ENCODE measurements at places on chromosomes 2 and 18.

DNA sequence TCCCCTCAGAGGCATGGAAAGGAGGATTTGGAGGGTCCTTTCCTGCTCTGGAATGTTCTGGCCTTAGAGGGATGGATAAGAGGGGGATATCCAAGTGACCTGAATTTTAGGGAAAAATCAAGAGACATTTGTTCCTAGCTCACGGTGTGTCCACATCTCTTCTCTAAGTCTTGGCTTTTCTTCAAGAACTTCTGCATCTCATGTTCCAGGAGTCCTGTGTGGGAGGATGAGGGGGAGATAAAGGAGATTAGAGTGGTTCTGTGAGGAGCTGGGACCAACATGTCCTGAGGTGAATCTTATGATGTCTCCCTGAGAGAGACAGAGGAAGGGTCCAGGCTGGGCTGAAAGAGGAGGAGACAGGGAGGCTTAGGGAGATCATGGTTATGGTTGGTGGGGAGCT lies 11.7 kb downstream of the EMX1 start:
- no peak for DNase-seq

GRCh38 chr2:10923008-10923375 lies 11.3 kb downstream of the KCNF1 start:
- DNase-seq, result no peak

GRCh38 chr2:96505231-96505889 lies at the start of gene NEURL3:
Gene NEURL3, minus strand, starts transcription at chr2:96505357. Its CDS starts 71 bp downstream, at chr2:96505286.
- no peak for DNase-seq

- DNase-seq, result no peak
Observed at GRCh38 chr2:71451705-71452104, 1.7 kb upstream of the DYSF start.

GRCh38 chr18:78901923-78902794 lies 77.5 kb upstream of the SALL3 start:
- peak; percentile 63 for DNase-seq

- no peak for DNase-seq
Observed at GRCh38 chr2:224893848-224894247, 148.4 kb downstream of the DOCK10 start.

DNA sequence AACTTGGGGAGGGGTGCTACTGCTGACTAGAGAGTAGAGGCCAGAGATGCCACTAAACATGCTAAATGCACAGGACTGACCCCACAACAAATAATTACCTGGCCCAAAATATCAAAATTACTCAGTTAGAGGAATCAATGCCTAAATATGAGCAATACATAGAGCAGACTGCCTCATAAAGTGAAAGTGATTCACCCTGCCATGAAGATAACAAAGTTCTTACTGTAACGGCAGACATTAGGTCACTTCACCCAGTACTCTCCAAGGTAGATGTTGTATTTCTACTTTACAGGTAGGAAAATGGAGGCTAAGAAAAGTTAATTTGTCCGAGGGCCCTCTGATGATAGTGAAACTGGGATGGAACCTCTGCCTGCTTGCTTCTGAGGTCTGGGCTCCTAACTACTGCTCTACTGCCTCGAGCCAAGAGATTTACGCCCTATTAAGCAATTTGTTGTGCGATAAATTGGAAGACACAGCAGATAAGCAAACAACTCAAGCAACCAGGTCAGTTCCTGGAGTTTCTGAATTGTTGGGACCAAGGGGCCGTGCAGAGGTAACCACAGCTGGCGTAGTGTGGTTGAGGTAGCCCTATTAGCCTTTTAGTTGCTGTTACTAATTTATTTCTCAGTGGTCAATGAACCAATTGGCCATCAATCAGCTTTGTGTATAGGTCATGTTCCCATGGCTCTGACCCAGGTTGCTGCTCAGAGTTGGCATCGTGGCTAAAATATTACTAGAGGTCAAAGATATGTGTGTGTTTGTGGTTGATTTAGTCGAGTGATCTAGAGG lies 4.8 kb downstream of the DHRS9 start:
- no peak for DNase-seq

DNA sequence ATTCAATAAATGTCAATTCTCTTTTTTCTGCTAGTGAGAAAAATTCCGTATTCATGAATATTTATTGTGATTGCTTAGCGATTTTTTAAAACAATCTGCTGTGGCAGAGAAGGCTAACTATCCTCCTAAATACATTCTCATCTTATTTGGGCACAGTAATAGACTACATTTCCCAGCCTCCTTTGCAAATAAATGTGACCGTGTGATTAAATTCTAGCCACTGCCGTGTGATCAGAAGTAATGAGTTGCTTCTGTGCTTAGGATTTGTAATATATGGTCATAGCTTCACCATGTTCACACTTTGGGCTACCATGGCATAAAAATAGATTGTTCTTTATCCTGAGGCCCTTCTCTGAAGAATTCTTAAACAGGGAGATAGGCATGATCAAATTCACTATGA lies 179.6 kb downstream of the FAM124B start:
- DNase-seq, result no peak

DNA sequence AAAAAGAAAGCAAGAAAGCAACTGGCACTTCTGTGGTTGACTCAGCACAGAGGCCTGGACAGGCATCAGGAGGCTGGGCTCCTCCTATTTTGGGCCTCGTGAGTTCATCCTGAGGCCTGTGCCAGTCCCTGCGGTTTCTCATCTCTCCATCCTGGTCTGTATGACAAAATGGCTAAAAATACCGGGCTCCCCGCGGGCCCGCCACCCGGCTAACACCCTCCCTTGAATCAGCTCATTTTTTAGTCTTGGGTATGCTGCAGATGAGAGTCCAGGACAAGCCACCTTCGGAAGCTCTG lies 62.3 kb upstream of the YWHAQ start:
- DNase-seq, result no peak

GRCh38 chr2:220198896-220199295 lies 571.5 kb downstream of the SLC4A3 start:
- DNase-seq, result no peak

DNA sequence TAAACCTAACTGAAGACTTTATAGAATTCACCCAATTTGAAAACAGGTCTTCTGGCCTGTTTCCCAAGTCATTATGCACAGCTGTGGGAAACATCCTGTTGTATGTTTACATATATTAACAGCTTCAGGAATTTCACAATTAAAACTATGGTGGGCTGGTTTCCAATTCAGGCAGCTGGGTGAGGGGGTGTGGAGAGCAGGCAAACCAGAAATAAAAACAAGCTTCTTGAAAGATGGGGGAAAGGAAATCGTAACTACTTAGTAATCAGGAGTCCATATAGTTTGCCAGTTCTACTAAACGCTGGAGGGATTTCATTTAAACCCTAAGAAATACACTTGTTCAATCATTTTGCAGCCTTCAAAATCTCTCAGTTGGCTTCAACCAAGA lies 22.8 kb downstream of the ATP8B1 start:
- DNase-seq, result no peak

GRCh38 chr2:88016960-88017779 lies 823 bp upstream of the RNU2-63P start:
- DNase-seq, result no peak

GRCh38 chr2:8076448-8077342 lies 605.2 kb upstream of the ID2 start:
- DNase-seq, result no peak

DNA sequence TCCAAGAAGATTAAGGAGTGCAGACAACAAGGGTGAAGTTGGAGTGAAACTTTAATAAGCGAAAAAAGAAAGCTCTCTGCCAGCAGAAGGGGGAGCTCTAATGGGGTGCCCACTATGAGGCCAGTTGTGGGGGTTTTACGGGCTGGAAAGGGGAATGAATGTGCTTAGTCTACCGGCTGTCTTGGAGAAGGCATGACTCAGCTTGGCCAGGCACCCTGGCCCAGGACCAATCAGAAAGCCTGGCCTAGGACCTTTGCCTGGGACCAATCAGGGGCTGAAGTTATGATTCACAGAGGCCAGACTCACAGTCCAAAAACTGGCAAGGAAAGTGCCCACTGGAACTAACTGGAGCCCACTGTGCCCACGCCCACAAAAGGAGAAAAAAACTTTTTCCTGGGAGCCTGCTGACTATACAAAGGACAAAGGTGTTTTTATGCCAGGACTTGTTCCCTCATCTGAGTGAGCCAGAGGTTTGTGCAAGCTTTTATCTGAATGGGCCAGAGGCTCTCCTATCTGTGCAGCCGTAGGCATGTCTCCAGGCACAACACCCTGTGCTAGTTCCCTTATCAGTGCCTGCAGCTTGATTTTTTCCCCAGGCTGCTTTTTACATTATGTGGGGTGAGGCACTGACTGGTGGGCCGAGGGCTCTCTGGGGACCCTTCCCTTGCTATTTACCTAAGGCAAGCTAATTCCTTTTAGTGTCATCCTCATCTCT lies 18.6 kb downstream of the CMPK2 start:
- DNase-seq, result no peak

GRCh38 chr2:144520756-144521487 lies 1.0 kb upstream of the ZEB2 start:
- DNase-seq, result no peak

DNA sequence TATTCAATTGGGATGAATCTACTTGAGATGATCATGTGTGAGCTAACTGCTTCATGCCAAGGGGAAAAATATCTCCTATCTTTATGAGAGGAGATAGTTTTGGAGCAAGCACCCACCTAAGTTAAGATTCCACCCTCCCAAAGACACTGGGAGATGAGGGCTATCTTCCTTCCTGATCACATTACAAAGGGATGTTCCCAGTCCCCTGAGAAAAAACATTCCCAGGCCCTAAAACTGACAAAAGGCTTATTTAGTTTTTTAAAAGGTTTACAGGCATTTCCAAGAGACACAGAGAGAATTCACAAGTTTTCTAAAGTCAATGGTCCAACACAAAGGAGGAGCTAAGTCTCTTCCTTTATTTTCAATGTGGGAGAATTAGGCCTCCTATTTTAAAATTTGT lies 401.5 kb downstream of the FBXO15 start:
- DNase-seq, result no peak

DNA sequence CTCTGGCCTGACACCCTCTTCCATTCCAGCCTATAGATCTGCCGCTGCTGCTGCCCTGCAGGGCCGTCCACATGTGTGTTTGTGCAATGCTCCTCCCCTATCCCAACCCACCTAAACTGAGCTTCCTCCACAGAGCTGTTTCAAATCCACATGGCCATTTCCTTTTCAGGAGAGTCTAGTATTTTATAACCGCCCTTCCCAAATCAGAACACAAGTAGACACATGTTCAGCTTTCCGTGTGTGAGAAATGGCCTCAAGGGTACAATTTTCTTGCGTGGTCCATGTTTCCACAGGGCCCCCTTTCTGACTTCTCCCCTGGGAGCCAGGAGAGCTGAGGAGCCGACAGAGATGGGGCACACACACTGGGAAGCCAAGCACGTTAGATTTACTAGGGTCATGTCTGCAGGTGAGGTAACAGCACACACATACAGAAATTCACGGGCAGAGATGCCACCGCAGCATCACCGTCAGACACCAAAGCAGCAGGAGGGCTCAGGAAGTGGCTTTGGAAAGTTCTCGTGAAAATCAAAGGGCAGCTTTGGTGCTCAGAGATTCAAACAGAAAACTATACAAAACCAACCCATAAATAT lies 102.9 kb upstream of the TGFA start:
- no peak for DNase-seq

DNA sequence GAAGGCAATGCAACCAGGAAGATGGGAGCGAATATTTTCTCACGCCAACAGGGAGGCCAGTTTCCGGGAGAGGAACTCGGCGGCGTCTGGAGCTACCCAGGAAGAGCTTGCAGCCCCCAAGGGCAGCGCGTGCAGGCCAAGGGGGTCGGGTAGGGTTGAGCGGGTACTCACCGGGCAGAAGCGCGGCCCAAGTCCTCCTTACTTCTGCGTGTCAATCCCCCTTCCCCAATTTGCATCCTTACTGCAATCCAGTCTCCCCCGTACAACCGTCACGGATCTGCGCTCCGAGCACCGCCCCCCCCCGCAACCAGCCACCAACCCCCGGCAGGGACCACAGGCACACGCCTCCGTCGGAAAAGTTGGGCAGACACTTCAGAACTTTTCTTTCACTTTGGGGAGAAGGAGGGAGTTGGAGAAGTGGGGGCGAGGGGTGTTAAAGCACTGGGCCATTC lies 1.3 kb downstream of the ATP8B1 start:
- DNase-seq, result no peak

Data from posterior cingulate gyrus (tissue), 11 donors.